ENCODE measurements at places on chromosomes 2 and 18.
A peak's percentile ranks its signal among the peaks of the same experiment; 100 is the strongest.

- no peak for DNase-seq
These were observed 757.3 kb upstream of the CRIM1 start for GRCh38 chr2:35598310-35598709.

- DNase-seq, result no peak
These were observed 79.8 kb downstream of the MAP4K4 start for GRCh38 chr2:101777337-101777736.

- no peak for DNase-seq
These were observed 621.9 kb upstream of the SOX11 start for GRCh38 chr2:5070257-5070656.

- no peak for DNase-seq
These were observed 153.0 kb upstream of the SALL3 start for GRCh38 chr18:78826631-78827030.

- no peak for DNase-seq
These were observed 37.5 kb downstream of the TMEM37 start for GRCh38 chr2:119469131-119469530.

- no peak for DNase-seq
These were observed 1.1 kb upstream of the CERS6 start for GRCh38 chr2:168454737-168455644.

DNA sequence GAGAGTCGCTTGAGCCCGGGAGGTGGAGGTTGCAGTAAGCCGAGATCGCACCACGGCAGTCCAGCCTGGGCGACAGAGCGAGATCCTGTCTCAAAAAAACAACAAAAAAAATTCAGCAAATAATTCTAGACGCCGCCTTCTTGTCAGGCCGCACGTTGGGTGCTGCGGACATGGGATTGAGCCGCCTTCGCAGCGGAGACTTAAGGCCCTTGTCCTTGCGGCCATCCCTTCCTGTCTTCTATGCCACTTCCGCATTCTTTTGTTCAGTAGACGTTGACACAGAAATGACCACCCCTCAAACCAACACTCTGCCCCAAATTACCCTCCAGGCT lies 15.8 kb downstream of the PTPN18 start:
- DNase-seq, result no peak

GRCh38 chr18:55163550-55163949 lies 204.3 kb upstream of the CCDC68 start:
- DNase-seq, result no peak

- DNase-seq, result no peak
These were observed 48.5 kb downstream of the NAT8 start for GRCh38 chr2:73593680-73594079.

DNA sequence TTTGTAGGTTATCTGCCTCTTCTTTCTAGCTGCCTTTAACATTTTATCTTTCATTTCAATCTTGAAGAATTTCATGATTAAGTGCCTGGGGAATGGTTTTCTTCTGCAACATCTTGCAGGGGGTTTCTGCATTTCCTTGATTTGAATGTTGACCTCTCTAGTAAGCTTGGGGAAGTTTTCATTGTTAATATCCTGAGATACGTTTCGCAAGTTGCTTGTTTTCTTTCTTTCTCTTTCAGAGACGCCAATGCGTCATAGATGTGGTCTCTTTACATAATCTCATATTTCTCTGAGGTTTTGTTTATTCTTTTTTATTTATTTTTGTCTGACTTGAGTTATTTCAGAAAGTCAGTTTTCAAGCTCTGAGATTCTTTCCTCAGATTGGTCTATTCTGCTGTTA lies 225.7 kb downstream of the XIRP2 start:
- no peak for DNase-seq

- DNase-seq, result peak; percentile 89
These were observed 43.4 kb upstream of the DNAJC10 start for GRCh38 chr2:182672466-182673165.

GRCh38 chr18:80137137-80137536 lies 28.1 kb downstream of the ADNP2 start:
- no peak for DNase-seq

GRCh38 chr2:127003070-127003800 lies 103.7 kb downstream of the BIN1 start:
- no peak for DNase-seq

GRCh38 chr2:46798041-46798440 lies 117.6 kb downstream of the MCFD2 start:
- no peak for DNase-seq

- DNase-seq, result no peak
These were observed 5.8 kb upstream of the RNU4ATAC start for GRCh38 chr2:121524685-121525425.

DNA sequence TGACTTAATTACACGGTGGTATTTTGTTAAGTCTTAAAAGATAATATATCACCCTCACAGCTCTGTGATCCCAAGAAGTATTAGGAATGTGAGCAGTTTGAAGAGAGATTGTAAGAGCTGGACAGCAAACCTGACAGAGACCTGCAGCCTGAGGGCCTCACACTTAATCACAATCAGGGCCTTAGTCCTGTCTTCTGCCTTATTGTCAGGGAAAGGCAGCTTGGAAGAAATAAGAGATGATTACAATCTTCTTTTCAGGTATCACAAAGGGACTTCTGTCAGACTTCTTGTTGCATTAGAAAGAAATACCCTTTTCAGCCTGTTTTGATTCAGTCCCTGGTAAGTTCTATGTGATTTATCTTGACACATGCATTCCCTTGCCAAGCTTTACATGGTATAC lies 1433.8 kb upstream of the SLC39A10 start:
- no peak for DNase-seq

GRCh38 chr2:9422321-9423099 lies 818 bp downstream of the ITGB1BP1 start:
- no peak for DNase-seq

- no peak for DNase-seq
These were observed 62.5 kb upstream of the POMC start for GRCh38 chr2:25230948-25231311.

- no peak for DNase-seq
These were observed 69.2 kb downstream of the TNS1 start for GRCh38 chr2:217933617-217933993.

GRCh38 chr2:201233812-201234662 lies 26.3 kb upstream of the CASP8 start:
- no peak for DNase-seq

GRCh38 chr18:9571546-9571945 lies 42.8 kb downstream of the PPP4R1 start:
- DNase-seq, result no peak

DNA sequence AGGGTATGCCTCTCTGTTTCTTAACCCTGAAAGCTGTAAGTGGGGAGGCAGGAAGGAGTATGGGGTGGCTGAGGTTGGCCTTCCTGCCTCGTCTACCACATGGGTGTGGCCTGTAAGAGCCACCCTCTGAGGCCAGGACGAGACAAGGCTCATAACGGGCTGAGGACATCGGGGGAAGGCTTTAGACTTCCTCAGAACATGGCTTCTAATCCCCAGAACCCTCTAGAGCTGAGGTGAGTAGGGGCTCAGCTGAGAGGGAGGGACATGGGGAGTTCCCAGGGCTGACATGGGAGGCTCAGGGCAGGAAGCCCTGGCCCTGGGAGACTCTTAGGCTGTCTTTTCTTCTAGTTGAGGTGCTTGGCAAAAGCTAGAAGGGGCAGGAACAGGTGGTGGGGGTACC lies 36.7 kb downstream of the EMX1 start:
- no peak for DNase-seq

DNA sequence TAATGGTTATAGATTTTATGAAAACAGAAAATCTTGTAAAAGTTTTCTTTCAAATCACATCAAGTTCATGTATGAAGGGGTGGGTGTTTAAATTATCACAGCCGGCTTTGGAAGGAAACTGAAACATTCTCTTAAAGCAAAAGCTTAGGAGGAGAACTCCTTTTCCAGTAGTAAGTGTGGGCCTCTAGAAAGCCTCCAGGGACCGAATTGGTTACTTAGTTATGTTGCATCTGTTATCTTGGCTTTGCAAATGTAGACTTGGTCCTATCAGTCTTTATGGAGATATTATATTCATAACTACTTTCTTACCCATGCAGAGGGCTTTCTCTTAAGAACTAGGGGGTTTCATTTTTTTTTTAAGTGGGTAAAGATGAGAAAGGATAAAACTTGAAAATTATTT lies 7.4 kb downstream of the NAB1 start:
- no peak for DNase-seq

- DNase-seq, result peak; percentile 16
These were observed 48.1 kb upstream of the CNOT11 start for GRCh38 chr2:101204400-101205115.

GRCh38 chr2:44731505-44731904 lies 210.0 kb upstream of the SIX3 start:
- no peak for DNase-seq

DNA sequence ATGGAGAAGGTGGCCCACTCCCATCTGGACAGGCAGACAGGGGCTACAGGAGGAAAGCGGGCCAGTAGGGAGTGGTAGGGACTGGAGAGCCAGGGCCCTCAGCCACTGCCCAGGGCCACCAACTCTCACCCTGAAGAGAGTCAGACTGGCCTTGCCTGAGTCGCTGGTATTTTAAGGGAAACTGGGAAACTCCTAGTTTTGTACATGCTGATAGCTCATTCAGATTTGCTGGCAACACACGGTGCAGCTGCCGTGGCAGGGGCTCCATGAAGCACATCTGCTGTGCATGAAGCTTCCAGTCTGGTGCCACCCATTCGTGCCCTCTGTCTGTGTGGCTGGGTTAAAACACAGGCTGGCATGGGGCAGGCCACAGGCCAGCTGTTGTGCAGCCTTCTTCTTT lies 137.3 kb upstream of the GLI2 start:
- DNase-seq, result no peak

- DNase-seq, result no peak
These were observed 75.3 kb downstream of the DNMT3A start for GRCh38 chr2:25266399-25266798.

DNA sequence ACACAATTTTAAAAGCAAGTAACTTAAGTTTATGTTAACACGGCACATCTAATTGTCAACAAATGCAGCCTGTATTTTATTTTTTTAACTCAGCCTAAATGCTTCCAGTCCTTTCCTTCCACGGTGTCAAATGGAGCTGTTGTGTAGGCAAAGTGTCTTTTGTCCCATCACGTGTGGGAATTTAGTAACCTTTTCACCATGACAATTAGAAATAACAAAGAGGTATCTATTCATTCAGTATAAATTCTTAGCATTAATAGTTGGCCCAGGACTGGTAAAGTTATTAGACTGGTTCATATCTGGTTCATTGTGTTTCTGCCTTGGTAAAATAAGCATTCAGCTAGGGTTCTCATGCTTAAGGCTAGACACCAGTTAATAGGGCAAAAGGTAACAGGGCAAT lies 47.9 kb downstream of the FRZB start:
- DNase-seq, result no peak

- peak; percentile 11 for DNase-seq
These were observed 1710.4 kb downstream of the SUCLG1 start for GRCh38 chr2:82748653-82749052.

GRCh38 chr2:98541489-98541888 lies 66.8 kb downstream of the COA5 start:
- no peak for DNase-seq

DNA sequence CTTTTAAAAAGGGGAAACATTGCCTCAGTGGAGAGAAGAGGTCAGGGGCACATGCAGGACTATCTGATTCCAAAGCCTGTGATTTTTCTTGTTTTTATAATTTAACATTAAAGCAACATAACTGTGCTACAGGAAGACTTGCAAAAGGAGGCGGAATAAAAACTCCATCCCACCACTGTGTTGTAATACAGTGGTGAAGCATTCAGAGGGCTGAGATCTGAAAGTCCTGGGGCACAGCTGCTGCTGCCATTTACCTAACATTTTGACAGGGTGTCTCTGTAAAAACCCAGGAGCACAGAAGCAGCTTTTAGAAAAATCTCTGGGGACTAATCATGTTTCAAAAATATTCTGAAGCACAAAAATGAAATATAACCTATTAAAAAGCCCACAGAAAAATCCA lies 97.6 kb downstream of the GRB14 start:
- no peak for DNase-seq

DNA sequence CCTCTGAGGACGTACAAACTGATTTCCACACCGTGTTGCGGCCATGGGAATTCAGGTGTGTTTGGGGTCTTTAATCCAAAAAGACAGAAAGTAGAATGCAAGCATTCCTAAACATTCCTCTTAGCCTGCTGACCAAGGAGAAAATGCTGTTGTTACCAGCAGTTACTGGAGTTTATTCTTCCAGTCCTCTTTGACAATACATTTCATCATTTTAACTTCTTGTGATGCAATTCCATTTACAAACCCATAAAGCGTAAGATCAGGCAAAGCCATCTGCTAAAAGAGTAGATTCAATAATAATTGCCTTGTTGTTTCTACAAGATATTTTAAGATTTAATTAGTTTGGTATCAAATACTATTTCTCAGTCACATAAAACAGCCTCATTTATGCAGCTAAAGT lies 32.7 kb downstream of the SPIRE1 start:
- DNase-seq, result peak; percentile 64

DNA sequence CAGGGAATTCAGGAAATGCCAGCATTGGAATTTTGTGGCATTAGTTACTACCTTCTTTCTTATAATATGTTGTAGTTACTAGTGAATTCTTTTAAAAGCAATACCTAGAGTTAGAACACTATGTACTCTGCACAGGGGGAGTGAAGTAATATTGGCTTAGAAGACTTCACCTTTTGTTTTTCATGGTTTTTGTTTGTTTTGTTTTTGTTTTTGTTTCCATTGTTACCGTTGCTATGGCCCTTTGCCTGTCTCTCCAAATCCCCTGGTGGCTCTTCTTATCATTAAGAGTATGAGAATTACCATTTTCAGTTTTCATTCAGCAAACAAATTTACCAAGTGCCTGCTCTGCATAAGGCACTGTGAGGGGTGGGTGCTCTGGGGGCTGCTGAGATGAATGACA lies 160.1 kb downstream of the HAUS1 start:
- peak; percentile 84 for DNase-seq

DNA sequence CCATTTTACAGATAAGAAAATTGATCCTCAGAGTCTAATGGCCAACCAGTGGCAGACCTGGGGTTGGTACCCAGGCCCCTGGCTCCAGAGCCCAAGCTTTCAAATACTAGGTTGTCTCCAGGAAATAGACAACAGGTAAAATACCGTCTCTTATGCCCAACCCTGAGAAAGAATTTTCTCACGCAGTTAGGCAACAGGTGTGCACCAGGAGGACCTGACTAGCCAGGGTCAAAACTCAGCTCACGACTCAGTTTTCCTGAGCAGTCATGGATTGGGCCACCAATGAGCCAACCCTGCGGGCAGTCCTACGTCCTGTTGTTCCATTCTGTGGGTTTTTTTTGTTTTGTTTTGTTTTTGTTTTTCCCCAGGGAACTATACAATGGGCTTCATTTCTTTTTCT lies 13.5 kb downstream of the TRIB2 start:
- DNase-seq, result no peak

DNA sequence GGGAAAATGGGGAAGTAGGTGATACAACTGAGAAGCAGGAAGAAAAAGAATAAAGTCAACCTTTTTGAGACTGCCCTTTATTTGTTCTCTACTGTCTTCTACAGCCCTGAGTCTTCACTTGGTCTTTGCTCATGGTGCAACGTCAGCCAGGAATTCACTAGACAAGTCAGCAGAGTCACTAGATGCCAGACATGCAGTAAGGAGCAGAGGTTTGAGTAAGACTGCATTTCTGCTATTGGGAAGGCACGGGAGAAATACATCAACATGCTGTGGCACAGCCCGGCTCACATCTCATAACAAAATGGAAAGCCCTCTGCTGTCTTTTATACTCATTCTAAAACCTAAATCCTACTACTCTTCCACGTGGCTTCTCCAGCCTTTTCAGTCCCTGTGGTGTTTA lies 67.1 kb downstream of the PRELID3A start:
- DNase-seq, result no peak
